Epithelial cell of umbilical artery (primary cell): ENCODE measurements at places on chromosomes 1 and 21. TPM values are rescaled to one million over a fixed set of nuclear protein-coding genes. Genes with fewer than 3 reads are reported as not detected.

UQCRH gene
- total RNA-seq, result 461 and 747 TPM in 2 replicates

CD52 gene
- total RNA-seq, result not detected in 2 replicates

NES gene
- 154 and 164 TPM in 2 replicates for total RNA-seq

KRTAP13-2 gene
- not detected in 2 replicates for total RNA-seq

AGL gene
- 12.3 and 17.5 TPM in 2 replicates for total RNA-seq

ZBTB7B gene
- 7.5 and 9.7 TPM in 2 replicates for total RNA-seq

CCDC190 gene
- 2.9 and 4.3 TPM in 2 replicates for total RNA-seq

CD2 gene
- total RNA-seq, result not detected in 2 replicates

CEP170 gene
- 153 and 157 TPM in 2 replicates for total RNA-seq

CFHR1 gene
- not detected in 2 replicates for total RNA-seq

C1orf56 gene
- total RNA-seq, result 1.3 and 1.5 TPM in 2 replicates

GIPC2 gene
- total RNA-seq, result 12.7 and 29.3 TPM in 2 replicates

DPH2 gene
- total RNA-seq, result 19.2 and 23.4 TPM in 2 replicates

ADAMTS4 gene
- total RNA-seq, result 16.0 and 16.6 TPM in 2 replicates

DENND2C gene
- 0.15 and 0.65 TPM in 2 replicates for total RNA-seq

LCE1B gene
- total RNA-seq, result not detected in 2 replicates
